ENCODE measurements at places on chromosomes 4 and X.

- H3K4me3 ChIP-seq, result no peak overlapping the region
- no peaks in the 10 kb centered on the region for H3K27me3 ChIP-seq
- H3K4me1 ChIP-seq, result no peaks in the 10 kb centered on the region
- H3K27ac ChIP-seq, result no peak overlapping the region
- no peak for DNase-seq
- no peaks in the 10 kb centered on the region for H3K36me3 ChIP-seq
Measured at GRCh38 chrX:109783701-109784079, 50.6 kb upstream of the ACSL4 start.

DNA sequence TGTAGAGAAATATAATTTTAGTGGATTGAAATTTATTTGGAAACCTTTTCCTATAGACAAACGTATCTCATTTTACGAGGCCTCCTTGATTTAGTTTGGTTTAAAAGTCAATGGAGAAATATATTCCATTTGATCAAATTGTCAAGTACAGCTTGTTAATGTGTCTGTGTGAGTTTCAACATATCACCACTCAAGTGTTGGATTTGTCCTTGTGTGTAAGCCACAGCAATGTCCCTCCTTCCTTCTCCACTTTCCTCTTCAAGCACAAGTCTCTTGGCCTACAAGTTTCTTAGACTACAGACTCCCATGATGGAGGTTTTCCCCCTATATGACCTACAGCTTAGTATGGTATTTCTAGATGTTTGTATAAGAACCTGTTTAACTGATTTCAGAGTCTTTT is 104.7 kb downstream of the SYNPO2 start:
- H3K36me3 ChIP-seq, result no peaks in the 10 kb centered on the region
- H3K27me3 ChIP-seq, result no peaks in the 10 kb centered on the region
- no peak for DNase-seq
- H3K4me1 ChIP-seq, result no peaks in the 10 kb centered on the region
- H3K4me3 ChIP-seq, result no peak overlapping the region

DNA sequence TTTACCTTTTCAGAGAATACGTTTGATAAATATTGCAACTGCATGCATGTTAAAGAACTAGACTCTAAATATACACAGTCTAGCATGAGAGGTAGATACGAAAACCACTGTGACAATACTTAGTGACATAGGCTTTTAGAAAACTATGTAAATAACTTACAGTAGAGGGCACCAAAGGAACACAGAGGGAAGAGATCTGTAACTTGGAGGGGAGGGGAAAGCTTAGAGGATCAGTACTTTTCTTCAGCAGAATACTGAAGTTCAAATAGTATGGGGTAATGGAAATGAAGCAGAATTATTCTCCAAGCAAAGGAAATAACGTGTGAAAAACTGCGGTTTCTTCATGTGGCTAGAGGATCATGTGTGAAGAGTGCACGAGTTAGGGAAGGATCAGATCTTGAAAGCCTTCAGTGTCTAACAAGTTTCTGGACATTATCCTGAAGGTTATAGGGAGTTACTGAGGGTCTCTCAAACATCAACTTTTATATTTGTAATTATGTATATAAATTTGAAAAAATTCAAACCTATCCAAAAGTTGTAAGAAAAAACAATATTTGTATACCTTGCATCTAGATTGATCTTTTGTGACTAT is 264.3 kb downstream of the NPFFR2 start:
- no peaks in the 10 kb centered on the region for H3K36me3 ChIP-seq
- no peaks in the 10 kb centered on the region for H3K27me3 ChIP-seq
- peaks cover 3% of the 10 kb centered on the region for H3K4me1 ChIP-seq

GRCh38 chrX:121009764-121010163 is 24.2 kb upstream of the CT47A1 start:
- no peak overlapping the region for H3K27ac ChIP-seq
- no peaks in the 10 kb centered on the region for H3K36me3 ChIP-seq
- no peaks in the 10 kb centered on the region for H3K4me1 ChIP-seq
- H3K27me3 ChIP-seq, result no peaks in the 10 kb centered on the region
- no peak for DNase-seq

GRCh38 chr4:60605646-60606354 is 594.3 kb upstream of the ADGRL3 start:
- no peaks in the 10 kb centered on the region for H3K27me3 ChIP-seq
- H3K4me1 ChIP-seq, result no peaks in the 10 kb centered on the region
- no peak for DNase-seq
- no peaks in the 10 kb centered on the region for H3K36me3 ChIP-seq
- no peak overlapping the region for H3K27ac ChIP-seq

Measured in tibial nerve (tissue), 4 donors.